ENCODE measurements at places on chromosomes 5 and 9. TPM values are rescaled to one million over a fixed set of nuclear protein-coding genes. Genes with fewer than 3 reads are reported as not detected.

Gene ZNF454
- total RNA-seq, result not detected

Gene TNFSF8
- total RNA-seq, result 50.3 TPM

Gene TDRD7
- 5.3 TPM for total RNA-seq

Gene PMPCA
- total RNA-seq, result 76.4 TPM

Gene GABRA1
- total RNA-seq, result not detected

Gene CATSPER3
- total RNA-seq, result 0.61 TPM

Gene TAF1L
- total RNA-seq, result not detected

Gene SPATA31C1
- total RNA-seq, result not detected

Gene FBXL7
- not detected for total RNA-seq

GRCh38 chr5:106875591-106876297 lies 795.0 kb downstream of the EFNA5 start:
- peak; percentile 9 for DNase-seq

GRCh38 chr9:105466898-105467455 lies 19.1 kb downstream of the FSD1L start:
- no peak for DNase-seq

DNA sequence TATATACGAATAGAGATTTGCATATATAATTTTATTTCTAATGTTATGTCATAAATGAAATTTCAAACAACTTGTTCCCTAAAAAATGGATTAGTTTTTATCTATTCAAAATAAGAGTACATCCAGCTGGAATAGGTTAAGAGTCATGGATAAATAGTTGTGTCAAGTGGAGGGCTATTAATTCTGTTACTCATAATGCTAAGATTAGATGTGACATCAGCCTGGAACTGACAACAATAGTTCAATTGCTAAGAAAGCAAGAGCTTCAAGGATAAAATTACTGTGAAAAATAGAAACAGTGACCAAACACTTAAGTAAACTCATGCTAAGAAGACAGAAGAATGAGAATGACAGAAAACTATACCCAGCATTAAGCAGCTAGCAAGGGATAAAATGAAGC lies 92.2 kb upstream of the CDH9 start:
- no peak for DNase-seq

All from OCI-LY7 (cell line).